ENCODE measurements at places on chromosomes 3 and 15. TPM values are rescaled to one million over a fixed set of nuclear protein-coding genes. Genes with fewer than 3 reads are reported as not detected.

DNA sequence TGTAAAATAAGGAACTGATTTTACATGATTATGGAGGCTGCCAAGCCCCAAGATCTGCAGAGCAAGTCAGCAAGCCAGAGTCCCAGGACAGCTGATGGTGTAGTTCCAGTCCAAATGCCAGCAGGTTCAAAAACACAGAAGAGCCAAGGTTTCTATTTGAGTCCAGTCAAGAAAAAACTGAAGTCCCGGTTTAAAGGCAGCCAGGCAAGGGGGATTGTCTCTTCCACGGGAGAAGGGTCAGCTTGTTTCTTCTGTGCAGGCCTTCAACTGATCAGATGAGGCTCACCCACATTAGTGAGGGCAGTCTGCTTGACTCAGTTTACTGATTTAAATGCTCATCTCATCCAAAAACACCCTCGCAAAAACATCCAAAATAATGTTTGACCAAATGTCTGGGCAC, 246.2 kb downstream of the PLCL2 start:
- DNase-seq = no peak

DNA sequence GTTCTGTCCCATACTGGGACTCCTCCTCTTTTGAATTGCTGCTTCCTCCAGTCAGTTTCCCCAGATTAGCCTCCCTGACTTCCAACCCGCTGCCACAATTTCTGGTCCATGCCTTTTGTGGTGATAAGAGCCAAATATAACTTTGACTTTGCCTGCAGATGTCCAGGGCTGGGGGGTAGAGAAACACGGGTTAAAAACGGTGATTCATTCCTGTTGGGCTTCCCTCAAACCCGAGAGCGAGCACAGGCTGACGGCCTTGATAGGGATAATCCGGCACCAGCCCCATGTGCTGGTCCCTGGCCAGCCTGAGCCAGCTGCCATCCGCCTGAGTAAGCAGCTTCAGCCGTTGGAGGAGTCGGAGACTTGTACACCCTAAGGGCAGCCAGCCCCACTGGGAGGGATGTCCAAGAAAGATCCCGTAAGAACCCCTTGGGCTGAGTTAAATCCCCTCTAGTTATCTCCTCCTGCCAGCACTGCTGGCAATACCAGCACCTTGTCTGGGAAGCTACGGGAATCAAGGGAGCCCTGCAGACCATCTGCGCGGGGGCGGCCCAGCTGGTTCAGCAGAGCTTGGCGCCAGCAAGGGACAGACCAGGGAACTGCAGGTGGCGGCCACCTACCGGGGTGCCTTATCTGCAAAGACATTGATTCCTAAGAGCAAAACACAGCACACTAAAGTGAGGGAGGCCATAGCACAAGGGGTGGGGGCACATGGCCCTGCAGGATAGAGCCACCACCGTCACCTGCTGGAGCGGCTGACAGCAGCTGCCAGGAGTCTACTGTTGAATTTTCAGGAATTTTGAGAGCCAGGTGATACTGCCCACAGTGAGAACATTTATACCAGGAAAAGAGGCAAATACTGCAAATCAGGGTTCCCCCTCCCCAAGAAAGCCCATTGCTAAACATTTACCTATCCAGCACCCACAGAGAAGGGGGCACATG, 18.1 kb downstream of the CSPG4 start:
- DNase-seq = no peak

The SPSB4 gene
- total RNA-seq = not detected

The IL17RE gene
- total RNA-seq = 0.66 TPM

DNA sequence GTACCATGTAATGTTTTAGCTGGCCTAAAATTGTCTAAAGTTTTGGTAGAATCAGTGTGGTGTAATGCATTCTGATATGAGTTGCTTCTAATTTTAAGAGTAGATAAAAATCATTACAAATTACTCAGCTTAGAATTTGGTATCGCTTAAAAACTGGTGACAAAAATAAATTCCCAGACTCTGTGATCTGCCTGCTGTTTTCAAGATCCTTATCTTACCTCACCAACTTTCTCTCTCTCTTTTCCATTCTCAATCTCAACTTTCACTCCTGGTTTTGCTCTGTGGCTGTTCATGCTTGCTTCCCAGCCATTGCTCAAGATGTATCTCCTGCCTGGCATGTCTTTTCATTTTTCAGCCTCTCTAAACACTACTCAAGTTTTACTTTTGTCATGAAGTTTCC, 45.7 kb downstream of the TCF12 start:
- DNase-seq = no peak

The KNG1 gene
- not detected for total RNA-seq

DNA sequence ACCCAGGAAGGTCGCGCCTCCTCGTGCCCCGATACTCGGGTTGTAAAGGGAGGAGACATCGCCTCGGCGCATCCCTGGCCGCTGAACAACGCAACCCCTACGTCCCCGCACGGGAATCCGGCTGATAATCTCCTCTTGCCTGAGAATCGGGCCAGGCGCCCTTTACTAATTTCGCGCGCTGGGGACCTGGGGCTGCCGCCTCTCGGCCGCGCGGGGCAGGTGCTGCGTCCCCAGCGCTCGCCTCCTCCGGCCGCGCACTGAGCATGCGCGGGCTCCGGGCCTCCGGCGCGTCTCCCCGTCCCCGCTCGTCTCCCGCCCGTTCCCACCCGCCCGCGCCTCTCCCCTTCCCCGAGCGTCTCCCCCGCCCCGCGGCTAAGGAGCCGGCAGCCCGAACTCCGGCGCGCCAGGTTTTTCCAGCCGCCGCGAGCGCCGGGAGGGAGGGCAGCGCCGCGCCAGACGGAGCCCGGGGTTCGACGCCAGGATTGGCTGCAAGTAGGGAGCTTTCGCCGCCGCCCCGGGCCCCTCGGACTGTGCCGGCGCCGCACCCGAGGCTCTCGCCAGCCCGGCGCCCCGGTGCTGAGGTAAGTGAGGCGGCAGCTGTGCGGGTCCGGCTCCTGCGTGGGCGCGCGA, at the start of gene CNTN4:
TSS of gene CNTN4 (plus strand) at position 469 of the 630 bp plus-strand sequence.
- no peak for DNase-seq

The SCN5A gene
- 0.02 TPM for total RNA-seq

GRCh38 chr15:48222627-48223026, 16.5 kb downstream of the SLC12A1 start:
- DNase-seq = no peak

- DNase-seq = no peak
Observed at GRCh38 chr3:139238281-139239030, 105.4 kb upstream of the MRPS22 start.

GRCh38 chr15:91216000-91216399, 115.9 kb downstream of the SV2B start:
- DNase-seq = no peak

DNA sequence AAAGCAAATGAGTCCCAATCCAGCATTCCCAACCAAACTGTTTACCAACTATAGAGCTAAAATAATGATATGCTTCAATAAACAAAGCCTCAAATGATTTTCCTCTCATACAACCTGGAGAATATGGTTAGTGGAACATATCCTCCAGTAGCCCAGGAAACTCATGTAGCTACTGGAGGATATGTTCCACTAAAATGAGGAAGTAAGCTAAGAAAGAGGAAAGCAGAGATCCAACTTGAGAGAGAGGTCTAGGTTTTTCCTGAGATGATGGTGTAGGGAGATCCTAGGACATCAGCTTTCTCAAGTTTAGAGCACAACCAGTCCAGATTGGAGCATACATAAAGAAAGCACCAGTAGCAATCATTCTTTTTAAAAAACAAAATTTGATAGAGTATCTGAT, 44.6 kb upstream of the SLC4A7 start:
- DNase-seq = no peak

- no peak for DNase-seq
Observed at GRCh38 chr3:14935592-14936345, 11.6 kb upstream of the NR2C2 start.

GRCh38 chr3:24439021-24439420, 55.6 kb downstream of the THRB start:
- DNase-seq = no peak

The CCDC54 gene
- not detected for total RNA-seq

The PSTPIP1 gene
- total RNA-seq = 33.7 TPM

DNA sequence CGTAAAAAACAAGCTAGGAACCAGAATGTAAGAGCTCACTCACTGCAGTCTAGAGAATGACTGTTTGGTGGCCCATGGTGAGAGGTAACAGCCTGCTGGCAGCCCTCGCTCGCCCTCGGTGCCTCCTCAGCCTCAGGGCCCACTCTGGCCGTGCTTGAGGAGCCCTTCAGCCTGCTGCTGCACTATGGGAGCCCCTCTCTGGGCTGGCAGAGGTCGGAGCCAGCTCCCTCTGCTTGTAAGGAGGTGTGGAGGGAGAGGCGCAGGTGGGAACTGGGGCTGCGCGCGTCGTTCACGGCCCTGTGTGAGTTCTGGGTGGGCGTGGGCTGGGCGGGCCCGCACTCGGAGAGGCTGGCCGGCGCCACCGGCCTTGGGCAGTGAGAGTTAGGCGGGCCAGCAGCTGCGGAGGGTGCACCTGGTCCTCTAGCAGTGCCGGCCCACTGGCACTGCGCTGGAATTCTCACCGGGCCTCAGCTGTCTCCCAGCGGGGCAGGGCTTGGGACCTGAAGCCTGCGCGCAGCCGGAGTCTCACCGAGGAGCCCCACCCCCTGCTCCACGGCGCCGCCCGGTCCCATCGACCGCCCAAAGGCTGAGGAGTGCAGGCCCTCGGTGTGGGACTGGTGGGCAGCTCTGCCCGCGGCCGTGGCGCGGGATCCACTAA, 420.6 kb downstream of the RBMS3 start:
- no peak for DNase-seq

DNA sequence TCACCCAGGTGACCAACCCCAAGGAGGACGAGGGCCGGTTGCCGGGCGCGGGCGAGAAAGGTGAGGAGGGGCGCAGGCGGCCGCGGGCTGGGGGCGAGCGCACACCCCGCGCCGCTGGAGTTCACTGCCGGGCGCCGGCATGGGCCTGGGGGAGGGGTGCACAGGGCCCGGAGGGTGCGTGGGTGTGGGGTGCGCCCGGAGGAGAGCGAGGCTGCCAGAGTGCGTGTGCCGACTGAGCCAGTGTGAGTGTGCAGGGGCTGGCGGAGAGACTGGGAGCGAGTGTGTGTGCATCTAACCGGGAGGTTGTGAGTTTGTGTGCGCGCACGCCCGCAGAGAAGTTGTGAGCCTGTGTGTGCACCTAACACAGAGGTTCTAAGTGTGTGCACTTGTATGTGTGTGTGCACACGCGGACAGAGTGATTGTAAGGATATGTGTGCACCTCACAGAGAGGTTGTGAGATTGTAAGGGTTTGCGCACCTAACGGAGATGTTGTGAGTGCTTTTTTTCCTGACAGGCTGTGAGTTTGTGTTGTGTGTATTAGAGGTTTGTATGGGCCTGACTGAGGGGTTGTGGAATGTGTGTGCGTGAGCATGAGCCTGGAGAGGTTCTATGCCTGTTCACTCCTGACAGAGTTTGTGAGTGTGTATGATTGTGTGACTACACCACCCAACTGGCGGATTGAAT, 681 bp downstream of the CTDSPL start:
- DNase-seq = no peak

DNA sequence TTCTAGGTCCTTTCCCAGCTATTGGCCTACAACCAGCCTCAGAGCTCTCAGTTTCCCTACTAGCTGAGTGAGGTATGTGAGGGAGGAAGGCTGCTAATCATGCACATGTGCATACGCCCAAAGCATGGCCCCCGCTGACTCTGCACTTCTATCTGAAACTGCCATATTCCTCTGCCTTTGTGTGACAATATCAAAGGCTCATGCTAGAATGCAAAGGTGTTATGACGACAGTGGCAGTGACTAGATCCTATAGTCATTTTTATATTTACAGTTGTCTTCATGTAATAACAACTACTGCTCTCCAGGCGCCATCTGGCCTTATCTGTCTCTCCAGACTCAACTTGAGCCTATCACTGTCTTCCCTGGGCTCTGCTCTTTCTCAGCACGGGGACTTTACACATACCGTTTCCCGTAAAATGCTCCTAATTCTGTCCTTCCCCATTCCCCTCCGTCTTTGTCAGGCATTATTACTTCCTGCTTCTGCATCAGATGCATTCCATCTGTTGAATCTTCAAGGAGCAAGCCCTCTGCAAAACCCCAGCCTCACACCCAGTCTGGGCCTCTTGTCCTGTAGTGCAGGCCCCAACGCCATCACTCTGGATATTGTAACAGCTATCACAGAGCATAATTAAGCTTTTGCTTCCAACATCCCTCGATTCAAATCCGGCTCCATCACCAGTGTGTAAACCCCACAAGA, 102.5 kb downstream of the PDCD6IP start:
- no peak for DNase-seq

The GP5 gene
- total RNA-seq = 0.18 TPM

- DNase-seq = no peak
Observed at GRCh38 chr3:100984308-100984707, 8.9 kb downstream of the ABI3BP start.

DNA sequence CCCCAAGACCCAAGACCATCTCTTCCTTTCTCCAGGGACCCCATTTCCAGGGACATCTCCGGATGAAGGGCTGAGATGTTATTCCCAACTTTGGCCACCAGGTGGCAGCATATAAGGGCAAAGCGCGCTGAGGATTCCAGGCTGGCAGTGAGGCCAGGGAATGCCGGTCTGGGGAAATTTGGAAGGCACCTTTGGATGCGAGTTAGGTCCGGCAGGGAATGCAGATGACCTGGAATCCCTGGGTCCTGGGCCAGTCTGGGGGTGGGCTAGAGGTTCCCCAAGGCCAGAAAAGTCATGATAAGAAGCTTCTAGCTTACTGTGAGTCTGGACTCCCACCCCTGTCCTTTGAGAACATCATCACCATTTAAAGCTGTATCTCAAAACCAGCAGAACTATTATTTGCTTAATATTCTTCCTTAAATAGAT, 1.6 kb upstream of the CHST13 start:
- peak; percentile 37 for DNase-seq

DNA sequence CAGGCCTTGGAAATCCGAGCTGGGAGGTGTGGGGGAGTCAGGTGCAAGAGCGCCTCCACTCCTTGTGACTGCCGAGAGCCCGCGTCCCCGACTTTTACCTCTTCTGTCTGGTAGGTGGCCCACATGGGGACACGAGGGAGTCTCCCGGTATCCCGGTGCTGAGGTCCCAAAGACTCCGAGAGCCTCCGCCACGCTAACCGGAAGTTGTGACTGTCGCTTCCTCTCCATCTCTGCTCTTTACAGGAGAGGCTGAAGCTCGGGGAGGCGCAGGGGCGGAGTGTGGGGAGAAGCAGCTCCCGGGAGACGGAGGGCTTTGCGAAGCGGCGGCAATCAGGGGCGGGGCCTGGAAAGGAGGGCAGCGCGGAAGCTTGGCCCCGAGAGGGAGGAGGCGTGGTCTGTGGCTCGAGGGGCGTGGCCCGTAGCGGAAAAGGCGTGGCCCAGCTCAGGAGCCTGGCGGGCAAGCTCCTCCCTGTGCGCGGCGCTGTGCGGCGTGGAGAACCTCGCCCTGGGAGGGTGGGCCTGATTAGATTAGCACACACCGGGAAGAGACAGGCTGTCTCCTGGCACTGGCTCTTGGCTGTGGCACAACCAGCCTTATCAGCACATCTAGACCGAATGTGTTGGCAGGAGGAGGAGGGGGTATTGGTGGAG, 143.9 kb downstream of the GABRB3 start:
- no peak for DNase-seq

The ATG7 gene
- 49.0 TPM for total RNA-seq

GRCh38 chr15:40806672-40807027, 239 bp upstream of the ZFYVE19 start:
- no peak for DNase-seq

The TRANK1 gene
- total RNA-seq = 135 TPM

- no peak for DNase-seq
Observed at GRCh38 chr15:75776065-75776423, 63.4 kb upstream of the CSPG4 start.

- DNase-seq = no peak
Observed at GRCh38 chr3:184308744-184309143, 5.7 kb upstream of the EIF4G1 start.
